NCI-H1417 (cell line): ENCODE measurements at places on chromosomes 16 and 17.

GRCh38 chr17:32854207-32854606, 22.7 kb downstream of the MYO1D start:
- DNase-seq, result no peak

DNA sequence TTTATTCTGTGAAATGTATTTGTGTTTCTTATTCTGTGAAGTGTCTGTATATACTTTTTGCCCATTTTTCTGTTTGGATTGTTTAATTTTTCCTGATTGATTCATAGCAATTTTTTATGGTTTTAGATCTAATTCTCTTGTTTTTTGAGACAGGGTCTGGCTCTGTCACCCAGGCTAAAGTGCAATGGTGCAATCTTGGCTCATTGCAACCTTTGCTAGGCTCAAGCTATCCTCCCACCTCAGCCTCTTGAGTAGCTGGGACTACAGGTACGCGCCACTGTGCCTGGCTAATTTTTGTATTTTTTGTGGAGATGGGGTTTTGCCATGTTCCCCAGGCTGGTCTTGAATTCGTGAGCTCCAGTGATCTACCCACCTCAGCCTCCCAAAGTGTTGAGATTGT, 31.5 kb downstream of the NF1 start:
- no peak for DNase-seq

DNA sequence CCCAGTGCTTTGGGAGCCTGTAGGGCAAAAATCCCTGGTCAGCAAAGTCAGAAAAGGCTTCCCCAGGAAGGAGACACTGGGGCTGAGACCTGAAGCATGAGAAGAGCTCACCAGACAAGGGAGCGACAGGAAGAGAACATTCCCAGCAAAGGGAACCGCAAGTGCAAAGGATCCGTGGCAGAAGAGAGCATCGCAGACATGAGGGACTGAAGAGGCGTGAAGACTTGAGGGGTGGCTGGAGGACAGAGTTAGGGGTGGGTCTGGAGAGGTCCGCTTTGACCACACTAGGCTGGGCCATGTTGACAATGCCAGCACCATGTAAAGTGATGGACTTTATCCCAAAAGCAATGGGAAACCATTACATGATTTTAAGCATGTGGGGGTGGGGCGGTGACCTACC, 128.1 kb upstream of the IRX3 start:
- no peak for DNase-seq

- DNase-seq, result no peak
Observed at GRCh38 chr16:82621781-82622180, 5.0 kb upstream of the CDH13 start.

DNA sequence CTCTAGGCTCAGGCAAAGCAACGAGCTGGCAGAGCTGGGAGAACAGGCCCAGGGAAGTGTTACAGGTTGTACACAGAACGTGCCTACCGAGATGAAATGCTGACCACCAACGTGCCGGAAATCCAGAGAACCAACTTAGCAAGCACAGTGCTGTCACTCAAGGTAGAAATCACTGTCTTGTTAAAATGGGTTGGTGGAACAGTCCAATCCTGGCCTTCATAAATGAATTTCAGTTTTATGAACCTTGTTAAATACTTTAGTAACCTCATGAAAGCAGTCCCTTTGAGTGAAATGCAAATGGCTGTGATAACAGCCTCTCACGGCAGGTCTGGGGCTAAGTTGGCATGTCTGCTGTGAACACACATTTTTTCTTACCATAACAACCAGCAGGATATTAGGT, 29.0 kb downstream of the ETV4 start:
- DNase-seq, result no peak

DNA sequence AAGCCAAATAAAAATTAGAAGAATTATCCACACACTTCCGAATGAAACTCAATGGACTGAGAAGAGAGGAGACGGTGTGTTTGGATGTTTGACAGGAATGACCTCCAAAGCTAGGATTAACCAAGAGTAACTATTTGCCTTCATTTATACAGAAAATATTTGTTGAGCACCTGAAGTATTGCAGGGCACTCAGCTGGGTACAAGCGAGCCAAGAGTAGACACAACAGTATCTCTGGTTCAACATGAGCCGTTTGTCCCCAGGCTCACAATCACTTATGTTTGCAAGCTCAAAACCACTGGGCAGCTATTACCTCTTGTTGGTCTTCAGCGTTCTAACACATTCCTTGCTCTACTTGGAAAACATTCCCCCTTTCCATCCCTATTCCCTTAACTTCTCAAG, 38.8 kb downstream of the MAF start:
- DNase-seq, result no peak

GRCh38 chr17:8126491-8127066, 2.7 kb upstream of the HES7 start:
- peak; percentile 63 for DNase-seq

GRCh38 chr17:64096037-64096436, 33.9 kb downstream of the ERN1 start:
- no peak for DNase-seq

GRCh38 chr17:9004132-9004960, 17.0 kb upstream of the NTN1 start:
- DNase-seq, result no peak

GRCh38 chr16:14353340-14353739, 276.7 kb downstream of the PARN start:
- DNase-seq, result no peak

GRCh38 chr16:85461814-85462713, 151.1 kb upstream of the GSE1 start:
- peak; percentile 97 for DNase-seq

DNA sequence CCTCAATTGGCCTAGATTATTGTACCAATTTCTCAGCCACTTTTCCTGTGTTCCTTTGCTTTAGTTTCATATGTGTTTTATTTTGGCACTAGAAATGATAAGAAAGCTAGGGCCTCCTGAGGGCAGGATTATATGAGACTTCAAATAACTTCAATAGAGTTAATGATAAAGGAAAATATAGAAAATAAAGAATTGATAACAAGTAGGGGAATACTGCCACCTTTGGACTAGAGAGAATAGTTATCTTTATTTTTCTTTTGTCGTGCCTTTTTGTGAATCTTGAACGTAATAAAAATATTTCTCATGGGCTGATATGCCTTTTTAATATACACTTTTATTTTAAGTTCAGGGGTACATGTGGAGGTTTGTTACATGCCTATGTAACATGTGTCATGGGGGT, 29.3 kb upstream of the RBL2 start:
- DNase-seq, result no peak

DNA sequence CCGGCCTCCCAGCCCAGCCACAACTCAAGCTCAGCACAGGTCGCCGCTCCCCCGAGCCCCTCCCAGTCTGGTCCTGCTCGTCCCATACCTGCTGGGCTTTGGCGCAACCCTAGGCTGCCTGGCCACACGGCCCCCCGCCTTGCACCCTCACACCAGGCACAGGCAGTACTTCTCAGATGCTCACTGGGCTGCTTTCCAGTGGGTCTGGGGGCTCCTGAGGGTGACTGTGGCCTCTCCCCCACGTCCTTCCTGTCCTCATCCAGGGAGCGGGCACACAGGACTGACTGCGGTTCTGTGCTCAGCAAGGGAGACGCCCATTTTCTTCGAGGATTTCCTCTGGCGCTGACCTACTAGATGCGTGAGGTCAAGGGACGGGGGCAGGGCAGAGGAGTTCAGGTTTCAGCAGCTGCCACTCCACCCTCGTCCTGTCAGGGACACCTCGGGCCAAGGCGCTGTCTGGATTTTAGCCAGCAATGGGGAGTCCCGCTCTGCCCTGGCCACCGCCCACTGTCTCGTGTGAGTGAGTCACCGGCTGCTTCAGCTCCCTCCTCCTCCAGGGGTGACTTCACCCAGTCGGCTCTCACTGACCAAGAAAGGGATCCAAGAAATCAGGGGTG, 115.8 kb downstream of the NPIPB11 start:
- DNase-seq, result peak; percentile 9

DNA sequence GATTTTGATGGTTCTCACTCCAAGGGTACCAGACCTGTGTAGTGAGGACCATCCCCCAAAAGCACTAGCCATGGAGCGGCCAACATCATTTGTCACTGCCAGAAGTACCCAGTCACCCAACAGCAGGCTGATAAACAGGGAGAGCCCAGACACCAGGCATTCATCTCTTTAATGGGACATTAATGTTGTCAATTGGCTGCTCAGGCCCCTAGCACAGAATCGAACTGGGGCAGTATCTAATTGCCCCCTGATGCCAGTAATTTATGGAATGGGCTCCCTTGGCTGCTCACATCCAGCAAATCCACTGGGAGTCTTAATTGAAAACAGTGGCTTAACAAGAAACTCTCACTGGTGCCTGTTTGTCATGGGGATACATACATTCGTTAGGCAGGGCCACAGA, 344.6 kb downstream of the XYLT1 start:
- no peak for DNase-seq

- no peak for DNase-seq
Observed at GRCh38 chr17:1019451-1019850, 22.5 kb downstream of the TIMM22 start.

DNA sequence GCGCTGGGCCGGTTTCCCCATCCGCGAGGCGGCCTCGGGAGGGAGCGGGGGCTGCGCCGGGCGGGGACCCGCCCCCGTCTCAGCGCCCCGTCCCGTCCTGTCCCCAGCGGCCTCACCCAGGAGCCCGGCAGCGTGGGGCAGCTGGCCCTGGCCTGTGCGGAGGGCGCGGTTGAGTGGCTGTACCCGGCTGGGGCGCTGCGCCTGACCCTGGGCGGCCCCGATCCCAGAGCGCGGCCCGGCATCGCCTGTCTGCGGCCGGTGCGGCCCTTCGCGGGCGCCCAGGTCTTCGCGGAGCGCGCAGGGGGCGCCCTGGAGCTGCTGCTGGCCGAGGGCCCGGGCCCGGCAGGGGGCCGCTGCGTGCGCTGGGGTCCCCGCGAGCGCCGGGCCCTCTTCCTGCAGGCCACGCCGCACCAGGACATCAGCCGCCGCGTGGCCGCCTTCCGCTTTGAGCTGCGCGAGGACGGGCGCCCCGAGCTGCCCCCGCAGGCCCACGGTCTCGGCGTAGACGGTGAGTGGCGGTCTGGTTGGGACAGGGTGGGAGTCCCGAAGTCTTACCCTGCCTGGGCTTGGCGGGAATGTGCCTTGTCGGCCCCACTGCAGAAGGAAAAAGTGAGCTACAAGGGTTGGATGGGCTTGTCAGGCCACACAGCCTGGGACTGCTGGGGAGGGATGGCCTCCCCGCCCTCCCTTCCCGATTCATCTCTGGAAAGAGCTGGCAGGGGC, 720 bp downstream of the METRN start:
- peak; percentile 66 for DNase-seq

DNA sequence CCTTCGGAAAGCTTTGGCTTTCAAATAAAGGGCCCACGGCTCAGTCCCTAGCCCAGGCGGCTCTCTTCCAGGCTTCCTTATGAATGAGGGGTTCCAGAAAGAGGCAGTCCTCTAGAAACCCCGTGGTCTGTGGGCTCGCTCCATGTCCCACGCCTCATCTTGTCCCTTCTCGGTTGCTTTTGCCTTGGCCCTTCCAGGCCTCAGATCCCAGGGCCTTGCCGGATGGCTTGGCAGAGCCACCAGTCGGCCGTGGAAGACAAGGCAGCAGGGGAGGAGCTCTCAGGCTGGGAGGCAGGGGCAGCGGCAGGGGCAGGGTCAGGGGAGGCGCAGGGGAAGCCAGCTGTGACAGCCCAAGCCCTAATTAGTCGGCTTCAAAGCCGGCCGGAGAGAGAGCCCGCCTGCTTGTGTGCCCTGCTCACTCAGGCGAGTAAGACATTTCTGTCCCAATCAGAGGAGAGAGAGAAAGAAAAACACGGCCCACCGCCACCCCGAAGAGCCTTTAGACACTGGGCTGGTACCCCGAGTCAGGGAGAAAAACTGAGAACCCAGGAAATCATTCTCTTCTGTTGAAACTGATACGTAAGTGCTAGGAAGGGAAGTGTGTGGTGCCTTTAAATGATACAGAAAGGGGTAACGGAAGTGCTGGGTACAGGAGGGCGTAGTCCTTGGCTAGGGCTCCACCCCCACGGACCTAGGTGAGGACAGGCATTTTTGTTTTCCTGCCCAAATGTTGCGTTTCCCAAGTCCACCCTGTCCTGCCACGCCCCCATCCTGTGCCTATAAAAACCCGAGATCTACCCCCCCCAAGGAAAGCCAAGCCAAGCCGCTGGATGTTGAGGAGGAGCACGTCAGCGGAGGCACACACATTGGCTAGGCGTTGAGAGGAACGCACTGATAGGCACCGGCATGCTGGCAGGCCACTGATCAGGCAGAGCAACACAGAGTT, 27.8 kb upstream of the MEIOC start:
- peak; percentile 72 for DNase-seq

DNA sequence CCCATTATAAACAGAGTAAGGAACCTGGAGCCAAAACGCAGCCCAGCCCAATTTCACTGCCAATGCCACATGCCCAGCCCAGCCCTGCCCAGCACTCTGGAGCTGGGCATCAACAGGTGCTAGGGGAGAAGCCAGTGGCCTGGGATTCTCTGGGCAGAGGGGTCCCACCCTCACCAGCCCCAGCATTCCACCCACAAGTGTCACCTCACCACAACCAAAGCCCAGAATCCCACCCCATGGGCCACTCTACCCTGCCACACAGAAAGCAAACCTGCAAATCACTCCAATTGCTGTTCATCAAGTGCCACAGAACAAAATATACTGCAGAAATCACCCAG, 102.5 kb upstream of the CDH5 start:
- no peak for DNase-seq

GRCh38 chr16:60371591-60371990, 1637.5 kb upstream of the GOT2 start:
- peak; percentile 49 for DNase-seq

- no peak for DNase-seq
Observed at GRCh38 chr17:2402544-2402943, 1.7 kb upstream of the MNT start.

DNA sequence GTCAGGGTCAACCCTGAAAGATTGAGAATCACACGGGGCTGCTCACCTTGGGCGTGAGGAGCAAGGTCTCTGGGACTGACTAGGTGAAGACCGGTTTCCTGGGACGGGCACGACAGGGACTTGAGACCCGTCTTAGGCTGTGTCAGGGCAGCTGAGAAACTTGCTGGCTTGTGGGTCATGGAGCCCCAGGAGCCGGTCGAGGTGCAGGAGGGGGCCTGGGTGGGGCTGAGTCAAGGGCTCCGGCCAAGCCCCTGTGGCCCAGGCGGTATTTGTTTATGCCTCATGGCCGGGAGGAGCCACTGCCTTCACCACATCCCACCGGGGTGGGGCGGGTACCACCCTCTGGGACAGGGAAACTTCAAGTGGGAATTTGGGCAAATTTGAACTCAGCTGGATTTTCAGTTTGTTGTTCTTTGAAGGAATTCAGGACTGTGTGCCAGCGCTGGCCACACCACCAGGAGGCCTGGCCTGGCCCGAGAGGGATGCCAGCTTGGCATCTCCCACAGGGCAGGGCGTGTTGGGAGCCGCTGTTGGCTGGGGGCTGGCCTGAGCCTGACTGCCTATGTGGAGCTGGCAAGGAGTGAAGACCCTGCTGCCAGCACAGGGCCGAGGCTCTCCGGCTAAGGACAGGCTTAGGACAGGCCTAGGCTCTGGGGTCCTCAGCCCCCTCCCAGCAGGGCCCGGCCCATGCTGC, 116.1 kb downstream of the METRNL start:
- no peak for DNase-seq
